Stimulated activated CD8-positive, alpha-beta memory T cell treated with anti-CD3 and anti-CD28 coated beads, Interleukin-15, amount 100 ng/mL, for 24 hours (primary cell): ENCODE measurements at places on chromosomes 3 and 15.

DNA sequence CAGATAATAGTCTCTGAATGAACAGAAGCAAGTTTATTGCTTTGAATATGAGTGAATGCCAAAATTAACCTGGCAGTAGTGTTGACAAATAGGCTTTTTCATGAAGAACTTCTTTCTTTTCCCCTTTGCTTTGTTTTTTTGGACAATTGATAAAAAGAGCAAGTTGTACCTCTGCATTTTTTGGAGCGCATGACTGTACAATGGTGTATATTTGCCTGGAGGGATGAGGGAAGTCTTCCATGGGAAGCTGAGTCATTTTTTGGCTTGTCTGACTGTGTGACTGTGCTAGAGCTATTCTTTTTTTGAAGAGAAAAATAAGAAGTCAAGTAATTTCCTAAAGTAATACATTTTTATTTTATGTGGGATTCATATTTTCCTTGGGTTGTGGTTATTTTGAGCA, 186.9 kb downstream of the KLHL25 start:
- DNase-seq = no peak

- no peak for DNase-seq
Measured at GRCh38 chr3:180624714-180625113, 22.8 kb downstream of the TTC14 start.

- DNase-seq = no peak
Measured at GRCh38 chr15:37133602-37134001, 33.3 kb upstream of the MEIS2 start.

DNA sequence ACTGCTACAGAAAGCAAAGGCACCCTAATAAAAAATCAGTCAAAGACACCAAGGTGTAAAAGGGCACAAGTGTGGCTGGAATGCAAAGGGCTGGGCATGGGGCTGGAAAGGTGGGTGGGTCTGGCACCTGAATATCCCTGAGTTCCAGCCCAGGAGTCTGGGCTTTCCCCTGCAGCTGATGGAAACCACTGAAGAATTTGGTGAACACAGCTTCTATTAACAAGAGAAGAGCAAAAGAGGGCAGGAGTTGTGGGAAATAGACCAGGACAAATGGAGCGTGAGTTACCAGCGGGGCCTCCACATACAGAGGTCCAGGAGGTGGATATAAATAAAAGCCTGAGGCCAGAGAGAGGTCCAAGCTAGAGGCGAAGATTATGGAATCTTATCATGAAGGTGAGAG, 45.1 kb upstream of the TPM1 start:
- DNase-seq = no peak

GRCh38 chr3:169297214-169297613, 366.3 kb downstream of the MECOM start:
- DNase-seq = no peak

- no peak for DNase-seq
Measured at GRCh38 chr3:177190756-177191681, 6.3 kb downstream of the TBL1XR1 start.

- DNase-seq = no peak
Measured at GRCh38 chr15:58690703-58691102, 58.8 kb downstream of the ADAM10 start.

DNA sequence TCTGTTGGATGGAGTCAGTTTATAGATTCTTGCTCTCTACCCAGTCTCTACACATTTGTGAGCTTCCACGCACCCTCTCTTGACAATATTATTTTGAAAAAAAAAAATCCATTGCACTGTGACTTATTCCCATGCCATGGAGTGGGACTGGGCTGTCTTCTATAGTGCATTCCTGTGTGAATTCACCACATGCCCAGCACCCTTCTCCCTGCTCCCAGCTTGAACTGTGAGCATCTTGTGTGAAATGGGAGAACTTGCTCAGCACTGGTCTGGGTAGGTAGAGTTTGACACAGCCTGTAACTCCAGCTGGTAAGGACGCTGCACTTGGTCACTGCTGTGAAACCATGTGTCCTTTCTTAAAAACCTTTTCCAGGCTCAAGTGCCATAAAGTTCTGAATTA, 91.9 kb downstream of the ARNT2 start:
- DNase-seq = no peak

- DNase-seq = no peak
Measured at GRCh38 chr3:195768831-195769303, 42.9 kb downstream of the MUC4 start.

DNA sequence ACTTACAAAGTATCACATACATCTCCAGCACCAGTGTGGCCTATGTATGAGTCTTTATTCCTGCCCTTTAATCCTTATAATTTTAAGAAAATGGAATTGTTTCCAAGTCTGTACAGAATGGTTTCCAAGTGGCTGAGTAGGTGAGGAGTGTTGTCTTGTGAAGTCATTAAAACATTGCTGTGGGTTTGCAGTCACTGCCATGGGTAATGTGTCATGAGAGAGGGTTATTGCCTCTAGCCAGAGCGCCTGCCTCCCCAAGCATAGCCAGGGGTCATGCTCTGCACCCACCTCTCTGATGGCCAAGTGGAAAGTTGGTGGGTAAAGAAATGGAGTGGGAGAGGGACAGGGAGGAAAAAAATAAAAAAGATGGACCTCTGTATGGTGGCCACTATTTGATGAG, 25.3 kb downstream of the TRAK1 start:
- no peak for DNase-seq

DNA sequence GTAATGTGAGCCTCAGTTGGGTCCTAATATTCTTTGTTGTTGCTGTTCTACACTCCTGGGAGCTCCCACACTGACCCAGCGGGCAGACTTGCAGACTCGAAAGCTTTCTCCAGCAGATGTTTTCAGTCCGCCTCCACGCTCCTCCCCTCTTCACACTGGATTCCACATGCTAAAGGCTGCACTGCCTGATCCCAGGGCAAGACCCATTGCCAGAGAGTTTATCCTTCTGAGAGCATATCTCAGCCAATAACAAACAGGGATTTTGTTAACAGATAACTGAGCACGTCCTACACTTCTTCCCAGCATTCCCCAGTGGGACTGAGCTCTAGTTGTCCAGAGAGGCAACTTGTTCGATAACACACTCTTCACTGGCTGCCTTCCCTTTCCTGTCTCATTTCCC, 8.0 kb upstream of the COL6A6 start:
- DNase-seq = no peak

DNA sequence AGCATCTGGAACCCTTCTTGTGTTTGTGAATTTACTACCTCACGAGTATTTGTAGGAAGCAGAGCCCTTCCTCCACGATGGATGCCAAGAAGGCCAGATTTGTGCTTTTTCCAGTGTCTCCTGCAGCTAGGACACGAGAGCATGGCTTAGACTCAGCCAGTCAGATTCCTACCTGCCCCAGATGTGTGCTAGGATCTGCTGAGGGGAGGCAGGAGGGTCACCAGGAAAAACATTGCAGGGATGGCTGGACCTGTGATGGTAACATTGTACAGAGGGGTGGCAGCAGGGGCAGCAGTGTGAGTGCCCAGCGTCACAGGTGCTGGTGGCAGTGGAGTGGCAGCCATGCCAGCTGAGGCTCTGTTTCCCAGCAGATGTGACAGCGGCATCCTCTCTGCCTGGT, 285.3 kb downstream of the FAM43A start:
- DNase-seq = no peak

GRCh38 chr3:195869413-195870001, 38.8 kb downstream of the TNK2 start:
- no peak for DNase-seq

GRCh38 chr3:108180194-108180593, 42.0 kb downstream of the IFT57 start:
- DNase-seq = no peak
